ELF-1 (cell line): ENCODE measurements at places on chromosomes 16 and 17.

DNA sequence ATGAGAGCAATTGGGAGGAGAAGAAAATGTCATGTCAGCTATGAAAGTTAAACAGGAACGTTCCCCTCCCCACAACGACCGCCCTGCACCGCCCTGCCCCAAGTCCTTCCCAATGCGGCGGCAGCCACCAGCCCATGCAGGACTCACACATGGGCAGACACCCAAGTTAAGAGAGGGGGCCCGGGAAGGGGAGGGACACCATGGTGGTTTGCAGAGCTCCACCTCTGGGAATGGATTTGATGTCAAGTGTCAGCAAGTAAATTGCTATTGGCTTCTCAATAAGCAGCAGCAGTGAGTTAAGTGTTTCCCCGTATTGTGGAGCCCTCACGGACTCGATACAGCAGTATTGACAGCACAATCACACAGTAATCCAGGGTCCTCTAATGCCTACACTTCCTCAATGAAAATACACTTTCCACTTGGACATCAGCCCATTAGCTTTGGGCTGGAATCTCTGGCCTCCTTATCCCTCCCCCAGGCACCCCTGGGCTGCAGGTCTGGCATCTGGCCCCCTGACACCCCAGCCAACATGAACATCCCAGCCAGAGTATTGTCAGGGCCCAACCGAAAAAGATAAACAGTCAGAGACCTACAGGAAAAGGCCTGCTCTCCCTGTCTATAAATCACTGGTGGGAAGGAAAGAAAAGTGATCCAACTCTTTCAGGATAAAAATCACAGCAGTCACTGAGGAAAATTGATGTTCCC is 22.6 kb downstream of the ZFHX3 start:
- no peak for DNase-seq

DNA sequence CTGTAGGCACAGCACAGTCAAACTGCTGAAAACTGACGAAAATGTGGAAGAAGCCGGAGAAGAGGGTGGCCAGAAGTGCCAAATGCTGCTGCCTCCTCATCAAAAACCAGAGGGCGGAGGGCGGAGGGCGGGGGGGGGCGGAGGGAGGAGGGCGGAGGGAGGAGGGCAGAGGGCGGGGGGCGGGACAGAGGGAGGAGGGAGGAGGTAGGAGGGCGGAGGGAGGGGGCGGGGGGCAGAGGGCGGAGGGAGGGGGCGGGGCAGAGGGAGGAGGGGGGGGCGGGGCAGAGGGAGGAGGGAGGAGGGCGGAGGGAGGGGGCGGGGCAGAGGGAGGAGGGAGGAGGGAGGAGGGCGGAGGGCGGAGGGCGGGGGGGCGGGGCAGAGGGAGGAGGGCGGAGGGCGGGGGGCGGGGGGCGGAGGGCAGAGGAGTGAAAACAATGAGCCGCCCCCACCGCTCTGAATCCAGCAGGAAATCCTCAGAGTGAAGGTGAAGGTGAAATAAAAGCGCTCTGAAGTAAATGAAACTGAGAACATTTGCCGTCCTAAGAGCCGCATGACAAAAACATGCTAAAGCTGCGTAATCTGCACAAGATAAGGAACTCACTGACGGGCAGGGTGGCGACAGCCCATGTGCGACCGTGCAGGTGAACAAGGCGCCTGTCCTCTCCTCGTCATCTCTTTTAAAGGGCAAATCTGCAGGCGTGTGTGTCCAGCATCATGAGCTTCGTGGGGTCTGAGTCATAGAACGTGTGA is 22.6 kb upstream of the CBFA2T3 start:
- peak; percentile 51 for DNase-seq

DNA sequence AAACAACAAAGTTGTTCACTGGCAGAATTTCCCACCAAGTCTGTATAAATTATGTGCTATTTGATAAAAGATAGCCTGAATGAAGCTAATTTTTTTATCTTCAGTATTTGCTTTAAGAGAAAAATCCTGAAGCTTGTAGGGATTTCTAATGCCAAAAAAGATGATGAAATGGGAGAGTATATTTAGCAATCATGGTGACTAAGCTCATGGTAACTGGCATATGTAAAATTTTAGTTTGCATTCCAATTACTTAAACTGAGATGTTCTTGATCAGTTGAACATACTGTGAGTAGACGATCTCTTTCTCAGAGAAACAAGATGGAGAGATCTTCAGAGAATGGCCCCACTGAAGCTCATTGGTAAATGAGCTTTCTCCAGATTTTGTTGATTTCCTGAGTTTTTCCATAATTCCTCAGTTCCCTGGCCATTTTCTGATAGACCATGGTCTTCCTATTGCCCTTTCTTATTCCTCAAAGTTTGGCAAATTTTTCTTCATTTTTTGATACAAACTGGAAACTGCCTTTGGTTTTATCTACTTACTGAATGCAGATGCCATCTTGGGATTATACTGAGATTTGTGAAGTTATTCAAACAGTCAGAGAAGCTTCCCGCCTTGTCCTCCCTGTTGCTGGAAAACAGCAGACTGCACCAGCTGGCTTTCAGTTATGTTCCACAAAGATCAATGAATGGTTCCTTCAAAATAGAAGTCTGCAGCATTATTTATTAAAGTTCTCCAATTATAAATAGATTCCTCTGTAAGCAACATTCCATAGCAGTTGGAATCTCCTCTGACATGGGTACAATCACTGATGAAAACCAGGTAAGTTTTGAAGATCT is 68.3 kb upstream of the ALOX12 start:
- no peak for DNase-seq

- DNase-seq, result peak; percentile 44
These were observed 42.6 kb upstream of the SKAP1 start for GRCh38 chr17:48472411-48473281.

GRCh38 chr17:80760511-80760911 is 215.9 kb downstream of the RPTOR start:
- DNase-seq, result no peak

DNA sequence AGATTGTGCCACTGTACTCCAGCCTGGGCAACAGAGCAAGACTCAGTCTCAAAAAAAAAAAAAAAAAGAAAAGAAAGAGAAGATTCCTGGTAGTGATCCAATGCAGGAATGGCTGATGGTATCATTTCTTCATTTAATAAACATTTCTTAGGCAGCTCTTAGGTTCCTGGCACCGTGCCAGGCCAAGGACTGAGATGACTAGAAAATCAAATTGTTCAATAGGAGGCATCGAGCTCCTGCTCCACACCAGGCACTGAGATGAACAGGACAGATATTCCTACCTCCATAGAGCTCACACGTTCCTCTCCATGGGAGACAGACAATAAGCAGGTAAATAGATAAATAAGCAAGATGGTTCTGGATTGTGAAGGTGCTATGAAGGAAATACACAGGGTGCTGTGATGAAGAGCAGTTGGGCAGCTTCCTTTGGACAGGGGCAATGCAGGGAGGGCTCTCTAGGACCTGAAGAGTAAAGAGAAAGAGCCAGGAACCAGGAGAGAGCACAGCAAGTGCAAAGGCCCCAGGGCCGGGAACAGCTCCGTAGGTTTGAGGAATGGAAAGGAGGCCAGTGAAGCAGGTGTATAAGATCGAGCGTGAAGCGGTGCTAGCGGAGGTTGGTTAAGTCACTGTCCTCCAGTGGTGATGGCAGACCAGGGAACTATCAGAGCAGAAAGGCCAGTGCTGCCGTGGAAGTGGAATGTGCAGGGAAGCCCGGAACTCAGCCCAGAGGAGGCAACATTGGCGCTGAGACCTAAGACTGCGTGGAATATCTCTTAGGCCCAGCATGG is 26.5 kb upstream of the CRHR1 start:
- no peak for DNase-seq

GRCh38 chr16:2147981-2148671 is at the start of gene RAB26:
Gene RAB26 (plus strand): TSS chr16:2148625. CDS start chr16:2148784, 159 bp downstream.
- peak; percentile 78 for DNase-seq

DNA sequence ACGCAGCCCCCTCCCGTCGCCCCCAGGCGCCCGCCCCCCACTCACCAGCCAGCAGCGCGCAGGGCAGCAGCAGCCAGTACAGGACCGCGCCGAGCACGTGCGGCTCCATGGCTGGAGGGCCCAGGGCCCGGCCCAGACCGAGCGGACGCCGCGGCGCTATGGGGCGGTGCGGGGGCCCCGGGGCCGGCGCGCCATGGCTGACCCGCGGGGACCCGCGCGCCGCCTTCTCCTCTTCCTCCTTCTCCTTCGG is 239 bp downstream of the PIEZO1 start:
- DNase-seq, result no peak

GRCh38 chr17:56979091-56979480 is 1.2 kb downstream of the SCPEP1 start:
- peak; percentile 53 for DNase-seq

DNA sequence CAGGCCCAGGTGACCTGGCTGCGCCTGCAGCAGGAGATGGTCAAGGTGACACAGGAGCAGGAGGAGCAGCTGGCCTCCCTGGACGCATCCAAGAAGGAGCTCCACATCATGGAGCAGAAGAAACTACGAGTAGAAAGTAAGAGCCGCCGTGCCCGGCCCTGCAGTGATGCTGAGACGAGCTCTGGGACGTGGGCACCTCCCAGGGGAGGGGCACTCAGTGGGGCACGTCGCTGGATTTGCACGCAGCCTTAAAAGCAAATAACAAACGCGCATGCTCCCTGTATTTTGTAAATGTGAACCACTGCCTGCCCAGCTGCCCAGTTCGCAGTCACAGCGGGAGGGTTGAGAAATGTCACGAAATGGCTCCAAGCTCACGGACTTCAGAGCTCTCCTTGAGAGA is 15.3 kb upstream of the GAA start:
- DNase-seq, result no peak

DNA sequence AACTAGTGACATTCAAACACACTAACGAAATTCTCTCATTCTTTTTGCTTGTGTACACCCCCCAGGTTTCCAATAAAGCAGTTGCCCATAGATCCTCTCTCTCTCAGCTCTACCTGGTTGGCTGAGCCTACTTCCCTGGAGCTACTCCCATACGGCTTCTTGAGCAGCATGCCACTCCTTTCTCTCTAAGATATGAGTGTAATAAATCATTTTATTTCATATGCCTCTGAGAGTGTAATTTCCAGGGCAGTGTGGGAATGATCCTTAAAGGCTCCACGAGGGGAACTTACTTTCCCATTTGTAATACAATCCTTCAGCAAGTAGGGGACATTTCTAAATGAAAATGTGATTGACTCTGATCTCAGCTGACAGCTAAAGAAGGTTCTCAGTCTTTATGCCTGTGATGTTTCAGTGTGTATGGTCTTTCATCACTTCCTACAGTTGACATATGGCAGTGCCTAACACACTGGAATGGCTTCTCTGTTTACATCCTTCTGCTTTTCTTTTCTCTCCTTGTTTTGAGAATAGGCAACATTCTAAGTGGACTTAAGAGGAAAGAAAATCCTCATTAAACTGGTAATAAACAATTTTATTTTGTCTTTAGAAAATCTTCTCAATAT is 1194.3 kb upstream of the CDH8 start:
- DNase-seq, result no peak

- DNase-seq, result no peak
These were observed 56.5 kb downstream of the SNTB2 start for GRCh38 chr16:69243479-69243878.

DNA sequence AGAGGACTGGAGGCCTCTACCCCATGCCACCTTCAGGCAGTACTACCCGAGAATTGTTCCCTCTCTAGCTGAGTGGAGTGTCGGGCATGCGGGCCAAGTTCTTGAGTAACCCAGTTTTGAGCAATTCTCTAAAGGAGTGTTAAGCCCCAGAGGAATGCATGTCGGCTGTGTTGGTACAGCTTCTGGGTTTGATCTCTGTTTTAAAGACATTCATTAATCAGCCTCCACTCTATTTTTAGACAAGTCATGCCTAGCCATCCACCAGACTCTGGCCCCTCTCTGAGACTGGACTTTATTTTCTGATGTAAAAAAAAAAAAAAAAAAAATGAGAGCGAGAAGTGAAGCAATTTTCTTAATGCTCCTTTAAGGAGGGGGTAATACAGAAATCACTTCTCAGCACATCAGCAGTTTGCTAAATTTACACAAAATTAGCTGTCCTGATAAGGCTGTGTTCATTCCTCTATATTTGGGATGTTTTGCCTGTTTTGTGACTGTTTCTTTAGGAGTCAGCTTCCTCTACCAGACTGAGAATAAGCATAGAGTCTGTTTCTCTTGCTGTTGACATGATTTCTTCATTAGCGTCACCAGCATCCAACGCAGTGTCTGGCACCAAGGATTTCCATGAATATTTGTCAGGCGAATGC is 88.7 kb downstream of the AXIN2 start:
- no peak for DNase-seq

DNA sequence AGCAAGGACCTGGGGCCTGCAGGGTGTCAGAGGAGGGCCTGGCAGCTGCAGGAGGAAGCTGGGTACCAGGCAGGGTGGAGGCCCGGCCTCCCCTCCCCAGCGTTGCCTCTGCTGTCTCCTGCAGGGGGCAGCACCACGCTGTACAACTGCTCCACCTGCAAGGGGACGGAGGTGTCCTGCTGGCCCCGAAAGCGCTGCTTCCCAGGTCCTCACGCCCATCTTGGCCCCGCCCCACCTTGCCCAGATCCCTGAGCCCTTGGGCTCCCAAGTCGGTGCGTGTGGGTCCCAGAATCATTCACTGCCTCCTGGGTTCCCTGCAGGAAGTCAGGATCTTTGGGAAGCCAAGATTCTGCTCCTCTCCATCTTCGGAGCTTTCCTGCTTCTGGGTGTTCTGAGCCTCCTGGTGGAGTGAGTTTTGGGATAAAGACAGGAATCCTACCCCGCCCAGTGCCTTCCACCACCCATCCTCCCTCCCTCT is 1.2 kb downstream of the TMEM95 start:
- peak; percentile 93 for DNase-seq

DNA sequence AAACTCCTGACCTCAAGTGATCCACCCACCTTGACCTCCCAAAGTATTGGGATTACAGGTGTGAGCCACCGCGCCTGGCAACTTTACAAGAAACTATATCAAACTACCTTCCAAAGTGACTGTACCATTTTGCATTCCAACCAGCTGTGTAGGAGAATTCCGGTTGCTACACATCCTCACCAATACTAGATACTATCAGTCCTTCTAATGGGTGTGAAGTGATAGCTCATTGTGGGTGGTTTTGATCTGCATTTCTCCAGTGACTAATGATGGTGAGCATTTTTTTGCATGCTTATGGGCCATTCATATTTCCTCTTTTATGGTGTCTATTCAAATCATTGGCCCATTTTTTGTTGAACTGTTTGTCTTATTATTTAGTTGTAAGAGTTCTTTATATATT is 37.7 kb downstream of the SCNN1B start:
- no peak for DNase-seq

DNA sequence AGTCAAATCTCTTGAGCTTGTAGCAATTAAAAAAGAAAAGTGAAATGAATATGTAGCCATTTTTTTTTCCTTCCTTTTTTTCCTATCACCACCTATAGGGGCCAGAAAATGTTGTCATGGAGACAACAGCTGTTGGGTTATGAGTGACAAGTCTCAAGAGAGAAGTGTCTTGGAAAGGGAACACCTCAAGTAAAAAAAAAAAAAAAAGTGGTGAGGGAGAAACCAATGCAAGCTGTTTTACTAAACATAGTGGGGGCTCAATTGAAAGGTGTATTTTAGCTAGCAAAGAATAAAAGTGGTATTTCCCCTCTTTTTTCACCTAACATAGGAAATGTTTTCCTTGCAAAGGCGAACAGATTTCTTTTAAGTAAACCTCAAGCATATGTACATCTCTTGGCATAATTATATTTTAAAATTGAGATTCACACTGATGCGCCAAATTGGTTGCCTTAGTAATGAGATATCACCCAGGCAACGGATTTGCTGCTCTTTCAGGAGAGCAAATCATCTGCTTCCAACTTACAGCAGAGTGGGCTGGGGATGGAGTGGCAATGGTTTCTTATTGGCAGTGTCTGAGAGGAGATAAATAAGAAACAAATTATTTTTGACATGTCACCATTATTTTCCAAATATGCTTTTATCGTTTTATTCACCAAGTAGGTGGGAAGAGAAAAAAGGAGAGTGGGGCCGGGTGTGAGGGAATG is 183.6 kb downstream of the MYO1D start:
- DNase-seq, result no peak

GRCh38 chr16:88966986-88967829 is 9.8 kb downstream of the CBFA2T3 start:
- DNase-seq, result no peak
